Right hindlimb (tissue), 1 donor: ENCODE measurements at places on chromosomes 3 and 15.

DNA sequence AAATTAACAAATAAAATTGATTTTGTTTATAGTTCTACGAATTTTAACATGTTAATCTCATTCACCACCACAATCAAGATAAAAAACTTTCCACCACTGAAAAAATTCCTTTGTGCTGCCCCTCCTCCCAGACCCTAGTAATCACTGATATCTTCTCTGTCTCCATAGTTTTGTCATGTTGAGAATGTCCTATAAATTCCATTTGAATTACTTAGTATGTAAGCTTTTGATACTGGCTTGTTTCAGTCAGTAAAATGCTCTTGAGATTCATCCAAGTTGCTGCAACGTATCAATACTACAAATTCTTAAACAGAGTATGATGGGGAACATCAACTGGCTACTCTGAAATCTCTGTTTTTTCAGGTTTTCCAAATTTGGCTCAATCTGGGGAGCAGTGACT is 129.6 kb downstream of the CTNNB1 start:
- no peak for DNase-seq

DNA sequence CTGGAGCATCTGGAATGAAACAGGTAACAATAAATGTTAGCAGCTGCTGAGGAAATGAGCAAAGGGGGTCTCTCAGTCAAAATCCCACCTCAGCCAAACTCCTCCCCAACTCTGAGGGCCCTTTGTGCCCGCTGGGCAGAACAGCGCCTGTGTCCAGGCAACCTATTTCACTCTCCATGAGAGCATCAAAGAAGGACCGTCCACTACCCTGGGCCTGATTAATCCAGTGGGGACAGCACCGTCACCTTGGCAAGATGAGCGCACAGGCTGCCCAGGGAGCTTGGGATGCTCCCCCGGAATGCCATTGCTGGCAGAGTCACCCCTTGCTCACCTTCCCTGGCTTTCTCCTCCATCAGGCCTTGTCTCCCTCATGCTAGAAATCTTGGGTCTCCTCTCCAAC is 97.4 kb upstream of the HACD2 start:
- no peak for DNase-seq

- DNase-seq = no peak
Observed at GRCh38 chr3:157274644-157275137, 114.7 kb upstream of the CCNL1 start.

DNA sequence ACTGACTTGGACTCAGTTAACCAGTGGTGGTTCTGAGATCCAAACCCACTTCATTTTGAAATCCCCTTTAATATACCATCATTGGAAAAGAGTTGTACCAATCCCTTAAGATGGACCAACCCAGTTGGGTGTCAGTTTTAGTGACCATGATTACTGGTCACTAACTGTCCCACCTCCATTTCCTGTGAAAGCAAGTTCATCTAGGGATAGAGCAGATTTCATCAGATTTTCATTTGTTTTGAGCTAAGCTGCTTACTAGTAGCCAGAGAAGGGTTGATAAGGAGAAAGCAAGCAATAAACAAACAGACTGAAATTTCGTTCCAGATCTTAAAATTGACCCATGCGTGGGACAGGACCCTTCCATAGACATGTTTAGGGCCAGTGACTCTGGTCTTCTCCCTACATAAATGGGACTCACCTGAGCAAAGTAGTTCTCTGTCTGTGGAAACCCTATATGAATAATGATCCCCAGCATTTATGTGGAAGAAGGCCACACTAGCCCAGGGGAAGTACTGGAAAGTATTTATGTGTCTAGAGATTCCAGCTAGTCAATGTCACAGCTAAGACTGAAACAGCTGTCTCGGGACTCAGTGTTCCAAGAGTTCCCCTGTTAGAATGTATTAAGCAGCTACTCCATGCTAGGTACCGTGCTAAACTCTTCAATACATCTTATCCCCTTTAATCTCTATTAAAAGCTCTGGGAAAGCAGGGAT is 196.0 kb upstream of the BCL6 start:
- DNase-seq = no peak

- no peak for DNase-seq
Observed at GRCh38 chr3:53919741-53920140, 28.1 kb upstream of the SELENOK start.

DNA sequence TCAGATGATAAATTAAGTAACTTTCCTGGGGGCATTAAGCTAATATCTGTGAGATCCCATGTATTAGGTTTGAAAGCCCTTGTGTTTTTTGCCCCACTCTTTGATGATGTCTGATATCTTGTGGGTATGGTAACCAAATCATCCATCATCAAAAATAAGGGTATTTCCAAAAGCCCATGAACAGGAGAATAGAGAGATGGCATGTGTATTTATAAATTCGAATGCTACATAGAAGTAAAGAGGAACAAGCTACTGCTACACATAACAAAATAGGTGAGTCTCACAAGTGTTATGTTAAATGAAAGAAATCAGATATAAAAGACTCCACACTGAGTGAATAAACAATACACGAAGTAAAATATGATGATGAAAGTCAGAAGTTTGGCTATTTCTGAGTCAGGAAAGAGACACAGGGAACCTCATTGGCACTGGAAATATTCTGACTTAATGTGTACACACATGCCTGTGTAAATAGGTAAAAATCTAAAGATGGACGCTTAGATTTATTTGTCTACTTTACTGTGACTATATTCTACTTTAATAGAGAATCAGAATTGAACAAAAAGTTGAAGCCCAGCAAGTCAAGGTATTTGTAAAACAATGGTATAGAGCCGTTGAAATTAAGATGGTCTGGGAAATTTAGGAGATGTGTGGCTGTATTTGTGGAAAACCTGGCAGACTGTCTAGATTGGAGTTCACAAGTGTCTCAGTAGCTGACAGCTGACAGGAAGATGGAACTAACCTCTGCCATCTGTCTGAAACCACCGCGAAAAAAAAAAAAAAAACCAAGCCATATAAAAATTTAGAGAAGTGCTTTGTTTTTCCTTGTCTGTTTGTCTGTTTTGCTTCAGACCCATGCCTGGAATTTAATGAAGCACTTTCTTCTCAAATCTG is 111.0 kb upstream of the TGFBR2 start:
- DNase-seq = no peak

- DNase-seq = no peak
Observed at GRCh38 chr3:188262913-188263683, 109.1 kb downstream of the LPP start.

- no peak for DNase-seq
Observed at GRCh38 chr3:133996251-133996661, 33.5 kb downstream of the SLCO2A1 start.

GRCh38 chr3:111541911-111542483 is at the start of gene CD96:
CD96 (plus strand) TSS chr3:111542197; CDS start chr3:111542249, 52 bp downstream.
- no peak for DNase-seq

GRCh38 chr15:82968066-82968465 is 15.5 kb upstream of the HOMER2 start:
- DNase-seq = no peak
